ENCODE measurements at places on chromosomes 5 and 9.

GRCh38 chr5:142900927-142901326, 130.8 kb downstream of the ARHGAP26 start:
- no peak for DNase-seq

DNA sequence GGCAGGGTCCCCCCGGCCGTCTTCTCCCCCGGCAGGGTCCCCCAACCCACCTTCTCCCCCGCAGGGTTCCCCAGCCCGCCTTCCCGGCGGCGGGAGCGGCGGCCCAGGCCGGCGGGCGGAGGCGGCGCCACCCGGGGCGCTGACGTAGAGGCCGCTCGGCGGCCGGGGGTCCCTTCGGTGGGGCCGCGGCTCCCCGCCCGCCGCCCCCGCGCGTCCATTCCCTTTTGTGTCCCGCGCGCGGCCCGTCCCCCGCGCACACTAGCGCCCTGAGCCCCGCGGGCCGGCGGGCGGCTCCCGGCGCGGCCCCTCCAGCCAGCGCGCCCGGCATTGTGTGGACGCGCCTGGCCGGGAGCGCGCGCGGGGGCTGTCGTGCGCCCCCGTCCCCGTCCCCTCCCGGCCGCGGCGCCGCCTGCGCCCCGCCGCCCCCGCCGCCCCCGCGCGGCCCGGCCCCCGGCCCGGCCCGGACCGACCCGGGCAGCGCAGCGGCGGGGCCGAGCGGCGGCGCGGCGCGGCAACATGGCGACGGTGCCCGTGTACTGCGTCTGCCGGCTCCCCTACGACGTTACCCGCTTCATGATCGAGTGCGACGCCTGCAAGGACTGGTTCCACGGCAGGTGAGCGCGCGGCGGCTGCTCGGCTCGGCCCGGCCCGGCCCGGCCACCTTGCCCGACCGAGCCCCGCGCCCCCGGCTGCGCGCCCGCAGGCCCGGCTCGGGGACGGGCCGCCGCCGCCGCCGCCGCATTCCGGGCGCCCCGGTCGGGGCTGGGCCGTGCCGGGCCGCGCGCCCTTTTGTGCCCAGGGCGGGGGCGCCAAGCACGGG, at the start of gene PHF2:
TSS of gene PHF2 (plus strand) at position 327 of the 820 bp plus-strand sequence. CDS start at position 517, 190 bp downstream.
- DNase-seq, result no peak

DNA sequence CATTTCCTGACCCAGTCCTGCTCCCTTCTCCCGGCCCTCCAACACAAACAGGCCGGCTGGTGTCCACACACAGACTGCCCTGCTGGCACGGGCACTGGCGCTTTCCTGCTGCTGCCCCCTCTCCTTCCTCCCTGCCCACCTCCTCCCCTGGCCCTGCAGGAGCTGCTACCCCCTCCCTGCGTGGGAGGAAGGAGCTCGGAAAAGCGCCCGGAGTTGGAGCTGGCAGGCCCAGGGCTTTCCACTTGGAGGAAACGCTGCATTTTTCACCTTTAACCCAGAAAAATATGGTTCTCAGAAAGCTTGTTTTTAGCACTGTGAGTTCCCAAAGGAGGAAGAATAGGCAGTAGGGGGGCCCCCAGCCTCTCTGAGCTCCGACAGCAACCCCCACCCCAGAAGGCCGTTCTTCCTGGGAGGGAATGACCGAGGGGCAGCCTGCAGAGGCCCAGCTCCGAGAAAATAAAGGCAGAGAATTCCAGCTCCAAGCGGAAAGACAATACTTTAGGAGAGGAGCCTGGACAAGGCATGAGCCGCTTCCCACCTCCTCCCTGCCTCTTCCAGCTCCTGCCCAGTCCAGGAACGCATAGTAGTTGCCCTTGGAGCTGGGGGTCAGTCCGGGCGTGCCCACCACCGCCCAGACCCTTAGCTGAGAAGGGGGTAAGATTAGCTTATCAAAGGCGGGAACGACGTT, 88.9 kb downstream of the LIFR start:
- no peak for DNase-seq

DNA sequence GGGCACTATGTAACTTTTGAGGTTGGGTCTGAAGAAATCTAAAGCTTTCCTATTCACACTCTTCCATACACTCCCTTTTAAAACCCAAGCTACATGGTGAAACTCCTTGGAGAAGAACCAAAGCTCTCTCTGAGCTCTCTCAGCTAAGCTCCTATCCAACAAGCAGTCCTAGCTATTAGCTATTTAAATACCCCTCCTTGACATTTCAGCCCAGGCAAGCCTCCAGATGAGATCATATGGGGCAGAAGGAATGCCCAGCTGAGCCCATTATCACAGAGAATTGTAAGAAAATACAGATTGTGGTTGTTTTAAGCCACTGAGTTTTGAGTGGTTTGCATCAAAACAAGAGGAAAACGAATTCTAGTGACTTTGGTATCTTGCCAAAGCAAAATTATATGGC, 15.2 kb downstream of the HSPB3 start:
- no peak for DNase-seq

- no peak for DNase-seq
These were observed 49.2 kb upstream of the FBXL17 start for GRCh38 chr5:108430931-108431608.

- DNase-seq, result no peak
These were observed 11.1 kb downstream of the VAV2 start for GRCh38 chr9:133980864-133981588.

DNA sequence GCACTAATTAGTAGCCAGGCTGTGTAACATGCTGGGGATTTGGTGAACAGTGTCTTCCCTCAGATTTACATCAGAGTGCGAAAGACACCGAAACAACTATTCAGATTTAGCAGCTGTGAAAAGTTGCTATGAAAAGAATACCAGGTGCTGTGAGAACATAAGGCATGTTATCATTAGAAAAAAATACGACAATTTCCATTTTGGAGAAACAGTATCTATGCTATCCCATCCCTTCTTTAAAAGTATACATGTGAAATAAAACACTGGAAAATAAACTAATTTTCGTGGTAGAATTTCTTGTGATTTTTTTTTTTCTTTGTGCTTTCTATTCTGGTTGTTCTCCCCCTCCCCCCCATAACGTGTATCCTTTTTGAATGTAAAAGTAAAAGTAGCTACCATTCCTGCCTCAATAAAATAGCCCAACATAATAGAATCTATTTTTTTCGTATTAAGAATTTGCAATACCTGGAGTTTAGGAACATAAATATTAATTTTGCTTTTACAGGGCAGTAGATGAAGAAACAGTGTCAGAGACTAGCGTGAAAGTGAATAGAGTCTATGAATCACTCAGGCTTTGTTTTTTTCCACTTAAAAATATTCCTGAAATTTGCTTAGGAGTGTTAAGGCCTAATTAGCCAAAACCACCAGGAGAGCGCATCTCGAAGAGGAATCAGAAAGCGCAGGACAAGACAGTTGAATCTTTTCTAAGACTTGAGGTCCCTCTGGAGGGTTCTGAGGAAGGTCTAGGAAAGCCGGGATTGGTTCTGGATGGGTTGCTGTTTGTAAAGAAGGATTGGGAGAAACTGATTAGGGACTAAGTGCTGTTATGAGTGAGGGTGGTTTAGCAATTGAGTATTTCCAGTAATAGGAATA, 813 bp upstream of the SLU7 start:
- no peak for DNase-seq

GRCh38 chr5:137340881-137341280, 158.2 kb downstream of the SPOCK1 start:
- no peak for DNase-seq

- no peak for DNase-seq
These were observed 4.7 kb upstream of the CLTB start for GRCh38 chr5:176420972-176421544.

- DNase-seq, result peak; percentile 46
These were observed at the start of gene LIX1 for GRCh38 chr5:97142521-97143254. LIX1 (minus strand) TSS chr5:97142611; CDS start chr5:97142576, 35 bp downstream.

DNA sequence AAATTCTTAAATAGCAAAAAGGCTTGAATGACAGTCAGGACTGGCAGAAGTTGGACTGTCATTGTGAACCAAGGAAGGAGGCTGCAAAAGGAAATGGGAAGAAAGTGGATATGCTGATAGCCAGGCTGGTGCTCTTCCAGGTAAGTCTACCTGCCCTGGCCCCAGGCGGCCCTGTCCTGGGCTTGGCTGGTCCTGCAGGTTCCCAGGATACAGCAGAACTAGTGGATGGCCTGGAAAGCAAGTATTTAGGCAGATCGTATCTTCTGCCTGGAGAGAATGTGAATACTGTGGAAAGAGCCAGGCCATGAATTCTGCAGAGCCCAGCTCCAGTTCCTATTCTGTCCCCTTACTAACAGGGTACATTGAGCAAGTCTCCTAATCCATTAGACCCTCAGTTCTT, 149.3 kb downstream of the SEC61B start:
- DNase-seq, result no peak

GRCh38 chr5:149381261-149381985, 2.3 kb upstream of the IL17B start:
- DNase-seq, result no peak

GRCh38 chr5:150438873-150439546, 10.5 kb downstream of the RPS14 start:
- no peak for DNase-seq

GRCh38 chr5:100832252-100833230, 70.5 kb downstream of the ST8SIA4 start:
- no peak for DNase-seq

Measured in Jurkat, Clone E6-1 (cell line).